Thyroid gland (tissue), 4 donors: ENCODE measurements at places on chromosomes 7 and 10. TPM values are rescaled to one million over a fixed set of nuclear protein-coding genes. Genes with fewer than 3 reads are reported as not detected.

SYPL1 gene
- total RNA-seq, result 165 TPM

OR2A7 gene
- 16.8 TPM for total RNA-seq

- H3K27ac ChIP-seq, result no peak overlapping the region
- no peaks in the 10 kb centered on the region for H3K4me1 ChIP-seq
- H3K4me3 ChIP-seq, result no peak overlapping the region
Measured at GRCh38 chr10:80526218-80526617, 11.5 kb upstream of the SH2D4B start.

DNA sequence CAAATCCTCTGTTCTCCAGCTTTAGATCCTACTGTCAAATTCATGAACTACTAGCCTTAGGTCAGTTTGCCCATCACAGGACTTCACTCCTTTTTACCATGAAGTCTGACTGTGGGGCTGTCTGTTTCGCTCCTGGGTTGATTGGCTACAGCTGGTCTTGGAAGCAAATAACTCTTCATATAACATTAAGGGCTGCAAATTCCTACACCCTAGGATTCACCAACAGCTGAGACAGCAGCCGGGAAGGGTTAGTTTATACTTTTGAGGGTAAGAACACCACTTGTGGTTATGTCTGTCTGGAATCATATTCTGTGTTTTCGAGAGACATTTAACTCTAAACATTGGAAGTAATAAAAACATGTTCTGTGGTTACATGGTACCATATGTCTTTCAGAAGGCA lies 55.9 kb upstream of the KIAA1217 start:
- H3K27ac ChIP-seq, result peak overlapping the region; percentile 25
- no peak overlapping the region for H3K4me3 ChIP-seq
